Mucosa of gallbladder (tissue), 1 donor: ENCODE measurements at places on chromosomes 5 and 9. TPM values are rescaled to one million over a fixed set of nuclear protein-coding genes. Genes with fewer than 3 reads are reported as not detected.

DNA sequence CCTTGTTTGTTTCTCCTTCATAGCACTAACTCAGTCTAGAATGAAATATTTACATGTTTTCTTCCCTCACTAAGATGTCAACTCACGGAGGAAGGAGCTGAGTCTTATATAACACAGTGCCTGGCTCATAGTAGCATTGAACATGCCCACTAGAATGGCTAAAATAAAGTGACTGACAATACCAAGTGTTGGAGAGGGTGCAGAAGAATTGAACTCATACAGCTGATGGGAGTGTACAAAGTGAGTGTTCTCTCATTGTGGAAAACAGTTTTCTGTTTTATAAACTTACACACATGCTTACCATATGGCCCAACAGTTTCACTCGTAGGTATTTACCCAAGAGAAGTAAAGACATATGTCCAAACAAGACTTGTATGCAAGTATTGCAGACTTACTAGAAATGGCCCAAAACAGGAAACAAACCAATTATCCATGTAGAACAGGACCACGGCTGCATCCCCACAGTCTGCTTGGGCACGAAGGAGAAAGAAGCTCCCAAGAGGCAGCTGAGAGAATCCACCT lies 87.5 kb downstream of the PPARGC1B start:
- no peak for DNase-seq

GRCh38 chr9:95090023-95090791 lies 227.3 kb downstream of the FANCC start:
- DNase-seq, result peak; percentile 50

Gene RFESD
- 1.3 TPM for total RNA-seq

- no peak for DNase-seq
Measured at GRCh38 chr9:8614926-8615440, 815.4 kb upstream of the DMAC1 start.

- DNase-seq, result no peak
Measured at GRCh38 chr5:158205992-158206391, 347.0 kb upstream of the CLINT1 start.

GRCh38 chr5:145243016-145243415 lies 592.1 kb downstream of the PRELID2 start:
- no peak for DNase-seq

GRCh38 chr5:122073018-122073417 lies 5.0 kb downstream of the LOX start:
- DNase-seq, result no peak

DNA sequence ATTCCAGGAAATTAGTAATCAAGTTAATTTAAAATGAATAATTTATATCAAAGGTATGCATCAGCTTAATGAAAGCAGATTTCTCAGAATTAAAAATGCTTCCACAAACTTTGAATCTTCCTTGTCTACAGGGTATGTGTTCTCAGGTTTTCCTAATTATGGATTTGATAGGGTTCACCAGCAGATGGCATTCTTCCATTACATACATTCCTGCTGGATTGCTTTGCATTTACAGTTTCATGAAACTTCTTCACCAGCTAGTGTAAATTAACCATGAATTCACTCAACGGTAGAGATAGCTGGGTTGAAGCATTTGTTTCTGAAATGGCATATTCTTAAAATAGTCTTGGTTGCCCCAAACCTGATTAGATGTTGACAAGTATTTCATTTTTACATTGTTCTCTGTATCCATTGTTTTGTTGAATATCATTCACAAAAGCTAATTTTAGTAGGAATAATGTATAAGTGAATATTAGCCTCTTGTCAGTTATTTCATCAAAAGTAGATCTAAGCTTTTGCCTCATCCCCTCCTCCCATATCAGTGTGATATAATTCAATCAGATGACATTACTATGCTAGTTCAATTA lies 68.7 kb upstream of the WDR41 start:
- no peak for DNase-seq

Gene PCDHGB1
- total RNA-seq, result 4.6 TPM

- no peak for DNase-seq
Measured at GRCh38 chr5:151113651-151114050, 32.8 kb upstream of the TNIP1 start.

DNA sequence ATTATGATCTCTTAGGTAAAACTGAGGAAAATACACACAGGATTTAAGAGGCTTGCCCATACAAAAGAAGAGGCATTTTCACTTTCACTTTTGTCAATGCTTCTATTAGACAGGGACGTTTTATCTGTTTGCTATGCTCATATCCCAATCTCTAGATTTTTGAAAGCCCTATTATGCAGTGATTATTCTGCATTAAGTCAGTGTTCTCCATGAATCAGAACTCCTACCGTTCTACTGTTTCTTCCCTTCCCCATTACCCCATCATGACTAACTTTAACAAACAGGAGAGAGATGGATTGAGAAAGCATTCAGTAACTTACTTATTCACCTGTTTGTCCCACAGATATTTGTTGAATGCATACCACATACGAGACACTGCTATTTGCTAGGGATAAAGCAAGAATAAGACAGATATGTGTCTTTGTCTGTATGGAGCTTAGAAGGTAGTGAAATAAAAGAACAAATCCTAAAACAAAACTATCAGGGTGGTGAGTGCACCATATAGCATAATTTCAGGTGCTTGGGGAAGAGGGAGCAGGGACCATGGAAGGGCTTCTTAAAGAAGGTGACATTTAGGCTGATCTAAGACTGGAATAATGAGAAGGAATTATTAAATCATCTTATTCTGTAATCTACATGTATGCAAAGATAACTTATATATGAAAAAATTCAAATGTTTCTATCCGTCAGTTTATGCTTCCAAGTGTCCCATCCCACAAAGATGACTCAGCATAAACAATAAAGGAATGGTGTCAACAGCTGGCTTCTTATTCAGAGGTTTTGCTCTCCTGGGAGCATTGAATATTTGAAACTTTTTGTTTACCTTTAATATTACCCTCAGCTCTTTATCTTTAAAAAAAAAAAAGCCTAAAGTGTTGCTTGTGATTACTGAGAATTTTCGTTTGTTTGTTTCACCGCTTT lies 328.1 kb downstream of the HINT1 start:
- no peak for DNase-seq

- no peak for DNase-seq
Measured at GRCh38 chr9:92714787-92715487, 45.0 kb upstream of the IPPK start.

DNA sequence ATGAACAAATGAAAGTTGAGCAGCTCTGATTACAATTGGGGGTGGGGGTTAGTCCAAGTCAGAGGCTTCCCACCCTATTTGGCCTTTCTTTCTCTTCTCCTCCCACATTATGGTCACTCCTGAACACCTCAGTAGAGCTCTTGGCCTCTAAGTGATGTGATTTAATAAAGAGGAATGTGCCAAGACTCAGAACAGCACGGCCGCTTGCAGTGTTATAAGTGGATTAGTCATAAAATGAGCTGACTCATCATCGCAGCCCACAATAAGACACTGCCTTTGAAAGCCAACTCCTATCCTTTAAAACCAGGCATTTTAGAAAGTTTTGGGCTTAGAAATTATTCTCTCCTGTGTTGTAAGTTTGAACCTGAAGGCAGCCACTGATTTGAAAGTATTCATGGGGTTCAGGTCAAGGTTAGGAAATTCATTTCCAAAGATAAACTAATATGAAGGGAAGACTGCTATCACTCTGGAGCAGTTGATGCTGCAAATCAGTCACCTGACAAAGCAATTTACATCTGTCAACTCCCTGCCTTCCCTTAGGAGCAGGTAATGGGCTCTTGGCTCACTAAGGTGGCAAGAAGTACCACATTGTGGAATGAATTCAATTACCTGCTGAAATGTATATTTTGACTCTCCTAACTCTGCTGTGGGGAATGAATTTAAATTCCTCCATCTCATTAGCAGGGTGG lies 283.6 kb upstream of the NMUR2 start:
- no peak for DNase-seq

Gene C9orf50
- 1.0 TPM for total RNA-seq

DNA sequence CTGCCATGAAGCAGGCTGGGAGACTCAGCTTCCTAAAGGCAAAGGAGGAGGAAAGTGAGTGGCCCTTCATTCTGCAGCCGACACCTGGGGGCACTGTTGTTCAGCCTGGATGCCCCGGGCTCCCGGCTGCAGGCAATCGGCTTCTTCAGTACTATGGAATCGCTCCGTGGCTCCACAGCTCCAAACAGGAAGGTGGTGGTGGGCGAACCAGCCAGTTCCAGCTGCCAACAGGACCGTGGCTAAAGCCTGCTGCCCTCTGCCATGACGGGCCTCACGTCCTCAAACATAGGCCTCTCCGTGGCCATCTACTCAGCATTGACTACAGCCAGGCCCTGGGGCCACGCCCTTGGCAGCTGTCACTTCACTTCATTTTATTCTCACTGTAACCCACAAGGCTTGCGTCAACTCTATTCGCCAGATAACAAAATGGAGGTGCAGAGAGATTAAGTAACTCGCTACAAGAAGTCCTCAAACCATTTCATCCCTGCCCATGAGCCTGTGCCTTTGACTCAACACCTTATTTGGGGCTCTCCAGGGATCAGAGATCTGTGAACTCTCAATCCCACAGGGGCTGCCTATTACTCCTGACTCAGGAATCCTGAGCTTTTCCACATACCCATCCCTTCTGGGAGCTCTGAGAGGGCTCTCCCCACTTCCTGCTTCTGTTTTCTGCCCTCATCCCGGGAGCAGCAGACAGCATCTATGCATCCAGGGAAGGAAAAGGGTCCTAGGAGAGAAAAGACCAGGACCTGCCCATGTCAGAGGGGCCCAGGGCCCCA lies 38.0 kb downstream of the PAX5 start:
- DNase-seq, result peak; percentile 40

- no peak for DNase-seq
Measured at GRCh38 chr9:14081745-14082144, 232.2 kb downstream of the NFIB start.

Gene PAEP
- not detected for total RNA-seq

- DNase-seq, result no peak
Measured at GRCh38 chr5:57878301-57878722, 395.7 kb upstream of the ACTBL2 start.

DNA sequence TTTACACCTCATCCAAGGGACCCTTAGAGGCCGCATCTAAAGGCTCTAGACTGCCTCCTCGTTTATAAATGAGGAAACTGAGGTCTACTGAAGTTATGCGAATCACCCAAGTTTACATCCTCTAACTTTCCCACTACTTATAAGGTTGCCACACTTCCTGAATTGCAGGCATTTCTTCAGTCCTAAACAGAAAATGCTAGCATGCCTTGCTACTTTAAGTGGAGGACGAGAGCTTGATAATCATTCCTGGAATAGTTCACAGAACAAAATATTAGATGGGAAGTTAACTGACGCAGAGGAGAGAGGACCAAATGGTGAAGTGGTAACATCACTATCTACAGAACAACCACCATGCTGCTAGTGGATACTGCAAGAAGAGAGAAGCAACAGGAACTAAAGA lies 85.8 kb downstream of the GNAQ start:
- no peak for DNase-seq

DNA sequence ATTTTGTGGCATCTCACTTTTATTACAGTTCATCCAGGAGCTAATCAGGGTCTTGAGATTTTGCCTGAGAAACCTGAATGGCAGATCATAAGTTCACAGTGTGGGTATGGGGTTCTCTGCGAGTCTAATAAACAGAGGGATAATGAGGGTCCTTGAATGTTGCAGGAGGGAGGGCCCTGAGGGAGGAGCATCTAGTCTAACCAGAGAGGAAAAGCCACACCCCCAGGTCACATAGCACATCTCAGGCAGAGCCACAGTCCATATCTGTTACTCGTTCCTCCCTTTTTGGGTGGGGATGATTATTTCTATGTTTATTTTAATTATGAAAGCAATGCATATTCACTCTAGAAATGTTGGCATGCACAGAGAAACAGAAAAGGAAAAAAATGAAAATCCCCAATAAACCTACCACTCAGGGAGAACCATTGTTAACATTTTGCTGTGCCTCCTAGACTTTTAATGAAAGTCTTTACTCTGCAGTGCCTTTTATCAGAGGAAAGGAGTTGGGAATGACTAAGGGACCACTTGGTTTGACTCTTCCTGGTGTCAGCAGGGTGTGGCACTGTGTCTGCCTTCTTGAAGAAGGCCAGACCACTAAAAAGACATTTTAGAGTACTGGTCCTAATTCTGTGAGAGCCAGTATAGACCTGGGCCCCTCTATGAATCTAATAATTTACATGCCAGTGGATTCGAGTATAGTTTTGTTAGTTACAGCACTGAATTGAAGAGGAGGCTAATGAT lies 2.8 kb downstream of the GALNT12 start:
- no peak for DNase-seq

Gene ARAP3
- 24.2 TPM for total RNA-seq

Gene NR4A3
- total RNA-seq, result 7.5 TPM

Gene GFRA3
- 2.2 TPM for total RNA-seq

Gene CCL19
- total RNA-seq, result 4.1 TPM

DNA sequence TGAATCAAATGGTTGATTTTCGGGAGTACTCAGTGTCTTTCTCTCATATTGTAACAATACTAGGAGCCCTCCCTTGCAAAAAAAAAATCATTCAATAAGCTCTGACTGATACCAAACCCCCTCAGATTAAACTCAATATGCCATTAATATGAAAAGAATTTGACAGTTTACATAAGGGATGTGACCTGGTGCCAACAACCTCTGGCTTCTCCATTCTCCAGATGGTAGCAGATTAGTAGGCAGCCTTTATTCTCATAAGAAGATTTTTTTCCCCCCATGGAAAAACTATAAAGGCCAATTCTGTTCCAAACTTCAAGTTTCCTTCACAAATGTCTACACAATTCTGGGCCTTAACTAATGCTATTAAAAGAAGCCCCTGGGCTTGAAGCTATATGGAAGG lies 96.5 kb downstream of the EFNA5 start:
- no peak for DNase-seq

DNA sequence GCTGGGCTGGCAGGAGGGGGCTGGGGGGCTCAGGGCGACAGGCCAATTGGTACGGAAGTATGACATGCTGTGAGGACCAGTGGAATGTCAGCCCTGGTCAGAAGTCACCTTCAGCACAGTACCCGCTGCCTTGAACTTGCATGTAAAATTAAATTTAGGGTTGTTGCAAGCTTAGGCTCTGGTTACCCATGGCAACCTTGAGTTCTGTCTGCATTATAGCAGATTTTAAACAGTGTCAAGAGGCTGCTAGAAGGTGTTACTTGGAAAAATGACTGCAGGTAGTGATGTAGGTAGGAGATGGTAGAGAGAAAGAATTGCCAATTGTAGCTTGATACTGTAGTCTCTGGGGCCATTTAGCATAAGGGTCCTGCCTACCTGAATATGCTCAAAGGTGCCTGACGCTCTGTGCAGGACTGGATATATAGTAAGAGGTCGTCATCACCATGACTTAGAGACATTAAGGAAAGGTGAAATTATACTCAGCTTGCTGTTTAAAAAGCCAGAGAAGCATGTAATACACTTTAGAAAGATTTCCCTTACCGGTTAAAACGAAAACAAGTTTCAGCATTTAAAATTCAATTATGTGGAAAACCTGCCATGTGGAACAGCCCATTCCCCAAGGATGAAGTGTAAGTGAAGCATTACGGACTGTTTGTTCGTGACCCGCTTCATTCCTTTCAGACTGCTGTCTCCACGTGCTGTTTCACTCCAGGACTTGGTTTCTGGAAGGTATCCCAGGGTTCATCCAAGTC lies 169.0 kb downstream of the PDZD2 start:
- no peak for DNase-seq

- DNase-seq, result no peak
Measured at GRCh38 chr9:110936237-110936636, 102.0 kb downstream of the LPAR1 start.

GRCh38 chr5:59799668-59800346 lies 93.7 kb downstream of the PDE4D start:
- peak; percentile 27 for DNase-seq

Gene C5orf24
- 45.1 TPM for total RNA-seq

GRCh38 chr9:34982361-34982760 lies 7.2 kb upstream of the DNAJB5 start:
- no peak for DNase-seq

- no peak for DNase-seq
Measured at GRCh38 chr5:143148771-143149170, 254.7 kb downstream of the NR3C1 start.
